ENCODE measurements at places on chromosomes 2 and 18.

DNA sequence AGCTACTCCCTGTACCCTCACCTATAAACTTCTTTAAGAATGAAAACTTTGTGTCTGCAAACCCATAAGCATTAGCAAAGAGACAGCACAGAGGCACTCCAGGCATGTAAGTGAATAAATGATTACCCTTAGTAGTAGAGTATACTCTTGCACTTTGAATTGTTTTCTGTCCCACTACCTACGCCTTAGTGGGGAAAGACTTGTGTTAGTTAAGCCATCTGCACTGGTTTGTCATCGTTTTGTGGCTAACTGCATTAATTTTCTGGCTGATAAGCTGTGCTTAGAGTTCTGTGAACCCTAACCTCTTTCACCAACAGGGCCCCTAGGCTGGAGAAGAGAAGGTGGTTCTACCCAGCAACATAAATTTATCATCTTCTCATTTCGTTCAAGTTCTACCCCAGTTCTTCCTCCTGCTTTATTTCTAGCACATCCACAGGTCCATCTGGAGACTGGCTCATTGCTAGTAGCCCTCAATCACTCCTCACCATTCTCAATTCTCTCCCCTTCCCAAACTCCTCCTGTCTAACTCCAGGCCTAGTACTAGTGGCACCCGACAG is 710 bp downstream of the LMAN2L start:
- DNase-seq: no peak

DNA sequence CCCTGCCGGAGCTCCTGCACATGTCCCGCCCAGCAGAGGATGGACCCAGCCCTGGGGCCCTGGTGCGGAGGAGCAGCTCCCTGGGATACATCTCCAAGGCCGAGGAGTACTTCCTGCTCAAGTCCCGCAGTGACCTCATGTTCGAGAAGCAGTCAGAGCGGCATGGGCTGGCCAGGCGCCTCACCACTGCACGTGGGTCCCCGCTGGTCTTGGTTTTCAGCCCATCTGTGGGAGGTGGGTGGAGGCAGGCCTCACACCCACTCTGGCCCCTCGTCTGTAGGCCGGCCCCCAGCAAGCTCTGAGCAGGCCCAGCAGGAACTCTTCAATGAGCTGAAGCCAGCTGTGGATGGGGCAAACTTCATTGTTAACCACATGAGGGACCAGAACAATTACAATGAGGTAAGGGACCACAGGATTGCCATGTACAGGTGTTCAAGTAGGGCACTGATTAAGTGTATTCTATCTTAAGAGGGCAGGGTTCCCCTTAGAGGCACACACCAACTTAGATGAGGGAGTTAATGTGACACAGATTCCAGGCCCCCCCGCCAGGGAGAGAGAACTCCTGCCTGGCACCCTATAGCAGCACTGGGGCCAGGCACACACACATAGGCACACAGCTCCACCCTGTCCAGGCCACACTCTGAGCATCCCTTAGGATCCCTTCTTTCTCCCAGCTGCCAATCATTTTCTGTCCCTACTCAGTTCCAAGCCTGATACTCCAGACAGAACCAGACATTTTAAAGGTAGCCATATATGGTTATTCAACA is 5.4 kb upstream of the CHRNG start:
- DNase-seq: no peak

GRCh38 chr18:26405190-26405801 is 143.1 kb downstream of the KCTD1 start:
- no peak for DNase-seq

GRCh38 chr2:75608684-75609333 is 37.8 kb upstream of the MRPL19 start:
- peak; percentile 38 for DNase-seq

GRCh38 chr18:71250191-71250590 is 961.3 kb downstream of the SOCS6 start:
- no peak for DNase-seq

- DNase-seq: no peak
Observed at GRCh38 chr2:112765251-112765650, 842 bp upstream of the CKAP2L start.

GRCh38 chr2:15009681-15010080 is 377.2 kb downstream of the LRATD1 start:
- DNase-seq: no peak

GRCh38 chr2:42828487-42829425 is 36.4 kb upstream of the HAAO start:
- peak; percentile 81 for DNase-seq

DNA sequence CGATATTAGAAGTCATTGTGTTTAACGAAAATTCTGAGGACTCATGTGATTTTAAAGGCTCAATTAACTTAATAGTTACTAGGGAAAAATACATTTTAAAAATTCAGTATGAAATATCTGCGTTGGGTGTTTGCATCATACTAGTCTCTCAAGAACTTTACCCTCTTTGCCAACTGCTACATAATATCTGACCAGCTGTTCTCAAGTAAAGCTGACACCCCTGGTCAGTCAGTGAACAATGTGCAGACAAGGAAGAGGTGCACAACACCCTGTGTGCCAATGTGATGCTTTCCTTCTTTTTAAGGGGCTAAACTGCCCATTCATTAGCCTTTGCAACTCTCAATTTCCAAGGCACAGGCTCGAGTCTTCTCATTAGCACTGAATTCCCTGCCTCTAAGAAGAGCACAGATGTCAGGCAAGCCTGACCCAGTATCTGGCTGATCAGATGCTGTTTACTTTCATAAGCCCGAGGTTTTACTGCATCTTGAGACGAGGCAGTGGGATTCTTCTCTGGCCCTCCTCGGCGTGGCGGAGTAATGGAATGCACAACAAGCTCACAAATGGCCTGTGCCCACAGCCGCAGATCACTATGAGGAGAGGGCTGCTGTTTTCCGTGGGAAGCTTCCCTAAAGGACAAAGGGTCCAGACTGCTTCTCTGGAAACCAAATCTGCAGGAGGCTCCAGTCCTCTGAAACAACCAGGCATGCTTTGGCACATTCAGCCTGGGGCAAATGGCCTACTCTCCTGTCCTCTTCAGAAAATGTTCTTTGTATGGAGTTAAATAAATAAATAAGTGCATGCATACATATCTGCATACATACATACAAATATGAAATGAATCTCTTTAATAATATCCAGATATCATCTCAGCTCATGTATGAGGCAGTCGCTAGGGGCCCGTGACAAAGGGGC is 240.3 kb downstream of the ZNF521 start:
- DNase-seq: no peak

DNA sequence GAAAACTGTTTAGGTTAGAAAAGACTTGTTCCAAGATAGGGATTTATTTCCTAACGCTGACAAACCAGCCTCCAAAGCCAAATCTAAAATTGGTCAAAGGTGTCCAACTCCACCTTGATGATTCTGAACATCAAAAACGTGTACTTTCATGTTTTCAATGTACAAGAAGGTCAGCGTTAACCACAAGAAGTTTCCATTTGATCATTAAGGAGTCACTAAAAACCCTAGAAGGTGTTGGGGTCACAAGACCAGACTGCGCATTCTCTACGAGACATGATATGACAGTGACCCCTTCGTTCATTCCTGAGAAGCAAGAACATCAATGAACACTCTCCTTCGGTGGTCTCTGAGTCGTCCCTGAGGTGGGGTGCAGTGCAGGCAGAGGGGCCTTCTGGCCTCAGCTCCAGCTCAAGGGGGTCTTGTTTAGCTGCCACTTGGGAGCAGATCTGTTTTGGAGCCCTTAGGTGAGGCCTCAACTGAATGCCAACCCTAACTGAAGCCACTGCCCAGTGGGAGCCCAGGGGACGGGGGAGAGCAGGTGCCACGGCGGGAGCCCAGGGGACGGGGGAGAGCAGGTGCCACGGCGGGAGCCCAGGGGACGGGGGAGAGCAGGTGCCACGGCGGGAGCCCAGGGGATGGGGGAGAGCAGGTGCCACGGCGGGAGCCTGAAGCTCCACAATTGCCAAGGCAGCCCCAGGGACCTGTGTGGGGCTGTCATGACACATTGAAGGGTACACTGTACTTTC is 55.2 kb downstream of the PARD6G start:
- DNase-seq: no peak

- DNase-seq: no peak
Observed at GRCh38 chr18:79436556-79437275, 41.0 kb downstream of the NFATC1 start.
